ENCODE measurements at places on chromosomes 16 and 17.

GRCh38 chr16:56861092-56861610 lies 3.9 kb upstream of the SLC12A3 start:
- no peak for DNase-seq

DNA sequence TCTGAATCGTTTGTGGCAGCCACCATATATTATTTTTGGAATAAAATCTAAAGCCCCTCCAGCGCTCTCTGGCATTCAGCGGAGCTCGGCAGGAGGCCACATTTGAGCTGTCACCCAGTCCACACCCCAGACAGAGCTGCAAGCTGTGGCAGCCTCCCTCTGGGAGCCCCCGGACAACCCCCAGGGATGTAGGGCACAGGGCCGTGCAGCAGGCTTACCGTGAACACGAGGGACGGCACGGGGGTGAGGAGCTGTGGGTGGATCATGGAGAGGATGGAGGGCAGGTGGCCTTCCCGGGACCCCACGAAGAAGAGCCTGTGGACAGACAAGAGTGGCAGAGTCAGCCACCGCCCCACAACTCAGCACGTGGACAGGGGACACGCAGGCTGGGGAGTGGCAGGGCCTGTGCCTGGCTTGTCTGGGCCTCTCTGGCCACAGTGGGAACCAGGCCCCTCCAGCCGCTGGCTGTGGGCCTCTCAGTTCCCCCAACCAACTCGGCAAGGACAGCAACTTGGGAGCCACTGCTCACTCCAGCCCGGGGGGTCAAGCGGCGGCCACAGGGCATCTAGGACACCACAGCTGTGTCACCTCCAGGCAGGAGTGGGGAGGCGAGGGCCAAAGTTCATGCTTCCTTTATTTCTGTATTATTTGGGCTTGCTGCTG lies 31.5 kb downstream of the SLC7A5 start:
- no peak for DNase-seq

DNA sequence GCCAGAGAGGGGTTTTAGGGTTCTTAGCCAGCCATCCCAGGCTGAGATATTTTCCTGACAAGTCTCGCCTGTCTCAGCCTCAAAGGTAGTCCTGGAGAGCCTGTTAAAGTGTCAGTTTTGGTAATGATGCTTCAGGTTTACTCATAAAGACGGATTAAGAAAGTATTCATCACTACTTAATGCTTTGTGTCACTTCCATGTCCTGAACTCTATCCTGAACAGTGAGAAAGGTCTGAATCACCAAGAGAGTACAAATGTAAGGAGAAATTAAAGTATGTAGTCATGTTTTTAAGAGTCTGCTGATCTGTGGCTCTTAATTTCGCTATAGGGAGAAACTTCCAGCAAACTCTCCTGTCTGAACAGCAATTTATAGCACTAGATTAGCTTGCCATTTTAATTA lies 14.0 kb downstream of the RPGRIP1L start:
- no peak for DNase-seq

DNA sequence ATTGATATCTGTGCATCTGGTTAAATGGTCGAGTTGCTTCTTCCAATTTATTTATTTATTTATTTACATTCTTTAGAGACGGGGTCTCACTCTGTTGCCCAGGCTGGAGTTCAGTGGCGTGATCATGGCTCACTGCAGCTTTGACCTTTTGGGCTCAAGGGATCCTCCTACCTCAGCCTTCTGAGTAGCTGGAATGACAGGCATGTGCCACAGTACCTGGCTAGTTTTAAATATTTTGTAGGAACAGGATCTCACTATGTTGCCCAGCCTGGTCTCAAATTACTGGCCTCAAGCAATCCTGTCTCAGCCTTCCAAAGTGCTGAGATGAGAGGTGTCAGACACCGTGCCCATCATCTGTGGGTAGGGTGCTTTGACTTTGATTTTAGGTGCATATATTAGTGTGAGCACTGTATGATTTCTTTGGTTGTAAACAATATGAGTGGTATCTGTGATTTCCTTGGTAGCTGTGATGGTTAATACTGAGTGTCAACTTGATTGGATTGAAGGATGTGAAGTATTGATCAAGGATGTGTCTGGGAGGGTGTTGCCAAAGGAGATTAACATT lies 90.2 kb downstream of the BCAS3 start:
- DNase-seq: no peak

- DNase-seq: no peak
Observed at GRCh38 chr16:55495616-55496289, 13.1 kb upstream of the LPCAT2 start.

GRCh38 chr16:80023865-80024264 lies 423.3 kb upstream of the MAF start:
- DNase-seq: no peak

DNA sequence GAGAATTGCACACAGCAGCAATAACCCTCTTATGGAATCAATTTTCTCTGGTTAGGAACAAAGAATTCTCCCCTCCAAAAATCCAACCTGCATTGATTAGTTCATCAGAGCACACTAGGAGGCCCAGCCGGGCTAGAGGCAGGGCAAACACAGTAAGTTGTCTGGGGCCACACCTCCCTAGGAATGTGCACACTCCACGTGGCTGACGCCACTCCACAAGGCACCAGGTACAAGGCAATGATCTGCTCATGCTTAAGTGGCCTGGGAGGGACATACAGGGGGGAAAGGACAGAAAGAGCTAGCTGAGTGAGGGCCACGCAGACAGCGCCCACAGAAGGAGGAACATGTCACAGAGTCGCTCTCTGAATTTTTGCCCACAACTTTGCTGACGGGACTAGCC lies 107.6 kb downstream of the SLC39A11 start:
- DNase-seq: no peak

DNA sequence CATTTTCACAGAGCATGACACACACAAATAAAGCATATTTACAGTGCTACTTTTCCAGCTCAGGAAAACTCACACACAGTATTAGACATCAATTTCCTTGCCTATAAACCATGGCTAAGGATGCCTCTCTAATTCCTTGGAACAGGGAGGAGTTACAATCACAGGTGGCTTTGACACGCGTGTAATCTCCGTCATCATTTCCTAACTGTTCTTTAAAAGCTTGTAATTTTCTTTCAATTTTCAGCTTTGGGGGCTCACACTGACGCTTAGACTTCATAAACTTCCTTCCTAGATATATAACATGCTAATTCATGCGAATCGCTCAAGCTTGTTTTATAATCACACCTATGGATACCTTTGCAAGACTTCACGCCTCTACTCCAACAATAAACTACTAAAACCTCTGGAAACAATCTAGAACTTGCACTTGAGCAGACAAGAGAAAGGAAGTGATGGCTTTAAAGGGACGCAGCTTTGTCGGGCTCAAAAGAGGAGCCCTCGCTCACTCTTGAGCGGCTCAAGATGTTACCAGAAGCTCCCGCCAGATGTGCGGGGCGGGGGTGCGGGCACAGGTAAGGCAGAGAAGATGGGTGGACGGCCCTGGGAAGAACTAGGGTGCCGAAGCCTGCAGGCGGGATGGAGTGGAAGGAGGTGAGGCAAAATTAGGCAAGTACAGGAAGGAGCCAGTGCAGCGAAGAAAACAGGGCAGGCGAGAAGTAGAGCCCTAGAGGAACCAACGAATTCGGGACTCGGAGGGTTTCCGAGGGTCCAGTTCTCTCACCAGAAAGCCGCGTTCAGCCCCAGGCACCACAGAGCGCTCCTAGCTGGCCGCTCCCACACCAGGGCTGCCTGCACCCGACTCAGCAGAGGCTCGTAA lies 631 bp downstream of the RETREG3 start:
- DNase-seq: no peak

DNA sequence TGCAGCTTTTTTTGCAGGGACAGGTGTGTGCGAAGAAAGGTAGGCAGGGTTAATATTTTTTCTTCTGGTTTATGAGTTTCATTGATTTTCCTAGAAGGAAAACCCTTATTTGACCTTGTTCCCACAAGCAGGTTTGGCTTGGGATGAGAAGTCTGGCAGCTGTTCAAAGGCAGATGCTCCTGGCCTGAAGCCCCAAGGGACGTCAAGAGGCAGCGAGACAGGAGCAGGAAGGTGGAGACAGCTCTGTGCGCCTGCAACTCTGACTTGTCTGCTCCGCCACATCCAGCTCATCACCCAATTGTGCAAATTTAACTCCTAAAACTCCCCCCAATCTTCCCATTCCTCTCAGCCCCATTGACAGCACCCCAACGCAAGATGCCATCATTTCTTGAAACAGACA lies 136.8 kb upstream of the XYLT1 start:
- no peak for DNase-seq

DNA sequence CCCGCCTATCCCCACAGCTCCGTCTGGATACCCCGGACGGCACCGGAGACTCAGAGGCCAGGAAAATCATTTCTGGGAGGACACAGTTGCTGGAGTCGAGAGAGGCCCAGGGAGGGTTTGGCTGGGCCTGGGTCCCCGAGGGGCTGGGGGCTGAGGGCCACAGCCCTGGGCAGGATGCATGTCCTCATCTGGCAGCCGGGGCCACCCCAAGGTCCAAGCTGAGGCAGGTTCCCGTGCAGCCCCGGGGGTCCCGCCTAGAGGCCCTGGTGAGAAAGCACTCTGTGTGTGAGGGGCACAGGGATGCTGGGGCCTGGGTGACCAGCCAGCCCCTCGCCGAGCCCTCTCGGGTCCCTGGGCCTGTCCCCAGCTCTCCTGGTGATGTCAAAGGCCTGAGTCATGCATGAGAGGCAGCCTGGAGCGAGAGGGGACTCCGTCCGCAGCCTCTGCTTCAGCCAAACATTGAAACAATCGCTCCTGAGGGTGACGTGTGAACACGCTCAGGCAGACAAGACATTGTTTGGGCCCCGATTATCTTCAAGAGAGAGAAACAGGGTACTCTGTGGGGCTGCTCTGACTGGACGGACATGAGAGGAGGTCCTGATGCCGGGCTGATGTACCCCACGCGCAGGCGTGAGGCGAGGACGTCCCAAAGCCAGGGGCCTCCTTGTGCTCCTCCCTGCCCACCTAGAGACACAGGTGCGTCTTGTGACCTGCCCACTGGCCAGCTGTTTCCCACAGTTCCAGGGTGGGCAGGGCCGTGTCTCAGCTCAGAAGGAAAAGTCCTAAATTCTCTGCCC lies 25.8 kb upstream of the C1QTNF8 start:
- DNase-seq: no peak

GRCh38 chr17:57138956-57139576 lies 54.0 kb downstream of the AKAP1 start:
- DNase-seq: no peak

DNA sequence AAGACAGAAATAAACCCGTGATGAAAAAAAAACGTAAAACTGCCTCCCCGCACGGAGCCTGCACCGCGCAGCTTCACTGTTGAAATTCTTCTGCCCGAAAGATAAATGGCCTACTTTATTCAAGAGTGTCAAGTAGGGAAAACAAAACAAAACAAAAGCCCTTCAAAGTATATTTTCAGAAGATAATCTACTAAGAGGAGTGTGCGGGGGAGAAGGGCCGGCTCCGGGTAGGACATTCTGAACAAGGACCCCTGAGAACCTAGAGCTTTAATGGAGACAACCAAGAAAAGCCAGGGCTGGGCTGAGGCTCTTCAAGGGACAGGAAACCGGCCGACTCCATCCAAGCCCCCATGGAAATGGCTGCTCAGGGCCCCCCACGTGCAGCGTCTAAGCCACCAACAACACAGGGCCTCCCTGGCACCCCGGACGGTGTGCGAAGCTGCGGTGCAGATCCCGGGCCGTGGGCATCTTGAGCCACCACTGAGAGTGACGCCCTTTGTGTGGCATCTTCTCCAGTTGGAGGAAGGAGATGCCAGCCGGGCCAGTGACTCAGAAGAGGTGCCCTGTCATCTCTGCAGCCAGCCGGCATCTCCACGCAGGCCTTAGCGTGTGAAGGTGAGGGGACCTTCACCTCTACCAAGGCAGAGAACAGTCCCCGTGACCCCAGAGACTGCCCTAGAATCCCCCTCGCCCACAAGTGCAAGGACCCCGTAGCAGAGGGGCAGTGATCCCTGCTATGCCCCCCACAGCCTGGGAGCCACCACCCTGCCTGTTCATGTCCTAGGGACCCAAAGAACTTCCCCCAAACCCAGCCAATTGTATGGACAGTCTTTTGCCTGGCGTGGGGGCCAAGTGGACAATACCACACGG lies 250.8 kb downstream of the C16orf95 start:
- DNase-seq: no peak

GRCh38 chr16:82864332-82865040 lies 237.7 kb downstream of the CDH13 start:
- no peak for DNase-seq

DNA sequence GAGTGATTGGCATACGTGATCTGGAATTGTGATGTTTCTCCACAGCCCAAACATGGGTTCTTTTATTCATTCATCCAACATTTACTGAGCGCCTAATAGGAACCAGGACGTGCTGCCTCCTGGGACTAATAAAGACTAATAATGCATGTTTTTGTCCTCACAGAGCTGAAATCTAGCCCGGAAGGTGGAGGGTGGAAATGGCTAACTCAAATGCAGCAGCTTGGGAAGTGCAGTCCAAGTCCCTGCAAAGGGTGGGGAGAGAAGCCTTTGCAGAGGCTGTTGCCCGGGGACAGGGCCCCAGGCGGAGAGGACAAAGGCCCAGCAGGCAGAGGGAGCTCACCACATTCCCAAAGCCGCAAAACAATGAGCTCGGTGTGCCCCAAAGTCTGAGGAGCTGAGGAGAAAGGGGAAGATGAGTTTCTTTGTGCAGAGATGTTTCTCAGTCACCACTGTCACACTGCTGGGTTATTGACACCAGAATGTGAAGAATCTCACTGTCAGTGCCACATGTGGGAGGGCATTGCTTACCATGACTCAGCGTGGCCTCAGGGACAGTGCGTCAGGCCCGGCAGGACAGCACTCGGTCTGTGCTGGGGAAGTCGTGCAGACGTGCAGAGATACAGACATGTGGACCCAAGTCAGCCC lies 118.2 kb upstream of the CHMP6 start:
- DNase-seq: no peak

DNA sequence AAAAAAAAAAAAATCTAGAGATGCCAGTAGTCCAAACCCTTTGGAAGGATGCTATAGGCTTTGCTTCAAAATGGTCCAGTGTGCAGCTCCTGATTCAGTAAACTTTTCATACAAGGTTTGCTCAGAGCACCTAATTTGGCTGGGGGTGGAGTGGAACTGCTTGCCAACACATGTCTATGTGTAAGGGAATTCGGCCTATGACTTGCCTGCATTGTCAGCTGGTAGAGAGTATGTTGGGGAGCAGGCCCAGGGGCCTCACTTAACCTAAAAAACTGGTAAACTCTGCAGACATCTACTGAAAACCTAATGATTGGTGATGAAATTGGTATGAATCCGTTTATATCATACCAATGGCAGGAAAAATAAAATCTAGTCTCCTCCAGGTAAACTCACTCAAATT lies 1.5 kb upstream of the MFSD6L start:
- DNase-seq: no peak

Measured in activated CD4-positive, alpha-beta T cell treated with anti-CD3 and anti-CD28 coated beads, Interleukin-2, amount 50 U/mL, for 48 hours (primary cell).